ENCODE measurements at places on chromosomes 13 and 19. TPM values are rescaled to one million over a fixed set of nuclear protein-coding genes. Genes with fewer than 3 reads are reported as not detected.

GRCh38 chr19:17577457-17578097, 22.1 kb downstream of the COLGALT1 start:
- no peak for DNase-seq

FUT2 gene
- 13.3 TPM for total RNA-seq

- DNase-seq, result peak; percentile 70
Measured at GRCh38 chr19:7926727-7927604, 1.0 kb upstream of the CTXN1 start.

DNA sequence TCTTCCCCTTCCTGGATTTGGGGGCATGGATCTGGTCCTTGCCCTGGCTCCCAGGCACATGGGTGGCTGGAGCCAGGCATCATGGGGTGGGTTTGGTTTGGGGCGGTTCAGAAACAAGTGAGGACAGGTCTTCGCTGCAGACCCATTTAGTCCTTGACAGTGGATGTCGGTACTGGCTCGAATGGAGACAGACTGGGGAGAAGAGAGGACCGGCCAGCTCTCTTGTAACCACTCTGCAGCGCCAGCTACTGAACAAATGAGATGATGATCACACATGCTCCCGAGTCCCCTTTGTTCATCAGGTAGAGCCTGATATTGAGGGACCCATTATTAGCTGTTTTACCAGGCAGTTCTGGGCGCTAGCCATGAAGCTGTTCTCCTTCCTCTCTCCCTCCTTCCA, 64.5 kb downstream of the CHST8 start:
- no peak for DNase-seq

GRCh38 chr13:106522898-106523525, 12.4 kb downstream of the EFNB2 start:
- DNase-seq, result no peak

DNA sequence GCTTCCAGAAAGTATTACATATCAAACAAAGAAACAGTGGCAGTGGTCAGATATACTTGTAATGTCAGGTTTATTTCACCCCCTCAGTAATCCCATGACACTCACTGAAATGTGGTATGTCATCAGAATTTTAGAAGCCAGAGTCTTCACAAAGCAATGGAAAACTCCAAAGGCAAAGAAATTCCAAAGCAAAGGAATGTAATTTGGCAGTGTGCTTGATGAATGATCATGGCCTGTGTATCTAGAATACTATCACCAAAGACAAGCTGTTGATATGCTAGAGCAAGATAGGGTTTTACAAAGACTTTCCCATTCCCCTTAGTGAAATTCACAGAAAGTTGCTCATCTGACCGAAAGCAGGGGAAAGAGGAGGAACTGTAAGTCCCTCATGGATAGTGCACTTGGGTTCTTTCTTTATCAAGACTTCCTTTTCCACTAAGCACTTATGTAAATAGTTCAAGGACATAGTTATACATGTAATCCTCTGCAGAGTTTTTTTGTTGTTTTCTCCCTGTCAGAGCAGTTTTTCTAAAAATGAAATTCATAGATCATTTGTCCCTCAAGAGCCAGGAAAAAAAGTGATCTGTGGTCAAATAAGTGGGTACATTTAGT, 243.4 kb downstream of the NHLRC3 start:
- DNase-seq, result no peak

GRCh38 chr19:6499052-6499790, 2.9 kb downstream of the TUBB4A start:
- DNase-seq, result no peak

DNA sequence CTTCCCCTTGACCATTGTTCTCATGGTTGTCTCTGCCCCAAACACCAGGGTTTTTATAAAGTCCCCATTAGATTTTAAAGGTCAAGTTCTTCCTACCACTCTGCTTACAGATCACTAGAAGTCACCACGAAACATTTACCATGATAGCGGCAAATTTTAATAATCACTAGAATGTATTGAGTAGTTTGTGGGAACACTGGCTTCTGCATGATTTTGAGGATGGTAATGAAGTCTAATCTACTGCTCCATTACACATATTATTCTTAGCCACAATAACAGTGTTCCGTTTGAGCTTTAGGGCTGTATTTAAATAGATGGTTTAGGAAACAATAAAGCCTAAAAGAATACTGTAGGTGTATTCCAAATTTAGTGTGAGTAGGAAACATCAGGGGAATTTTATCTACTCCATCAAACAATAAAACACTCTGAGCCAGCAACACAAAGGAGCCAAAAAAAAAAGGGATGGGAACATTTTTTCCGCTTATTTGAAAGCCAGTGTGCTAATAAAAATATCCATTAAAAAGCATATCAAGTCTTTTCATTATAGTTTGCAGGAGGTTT, 49.7 kb downstream of the KLF12 start:
- DNase-seq, result no peak

GRCh38 chr19:55590109-55590508, 9.2 kb downstream of the FIZ1 start:
- DNase-seq, result no peak

TYK2 gene
- total RNA-seq, result 96.6 TPM

LHB gene
- total RNA-seq, result not detected
